OCI-LY7 (cell line): ENCODE measurements at places on chromosomes 6 and 20. TPM values are rescaled to one million over a fixed set of nuclear protein-coding genes. Genes with fewer than 3 reads are reported as not detected.

SCUBE3 gene
- total RNA-seq: not detected in 2 replicates

TREML1 gene
- not detected in 2 replicates for total RNA-seq

SLC25A27 gene
- 157 and 203 TPM in 2 replicates for total RNA-seq

LPIN3 gene
- 1.6 and 2.1 TPM in 2 replicates for total RNA-seq

ULBP1 gene
- total RNA-seq: 1.9 and 2.3 TPM in 2 replicates

ENPP5 gene
- total RNA-seq: 1.6 and 2.4 TPM in 2 replicates

CLVS2 gene
- total RNA-seq: not detected in 2 replicates

LGSN gene
- total RNA-seq: 0.26 and 0.76 TPM in 2 replicates

SNAP25 gene
- not detected in 2 replicates for total RNA-seq

FAM217A gene
- not detected in 2 replicates for total RNA-seq

TRIM26 gene
- 53.3 and 55.5 TPM in 2 replicates for total RNA-seq

AVP gene
- total RNA-seq: not detected in 2 replicates

DPPA5 gene
- total RNA-seq: not detected in 2 replicates

SLC35B3 gene
- 13.9 and 16.1 TPM in 2 replicates for total RNA-seq

DNA sequence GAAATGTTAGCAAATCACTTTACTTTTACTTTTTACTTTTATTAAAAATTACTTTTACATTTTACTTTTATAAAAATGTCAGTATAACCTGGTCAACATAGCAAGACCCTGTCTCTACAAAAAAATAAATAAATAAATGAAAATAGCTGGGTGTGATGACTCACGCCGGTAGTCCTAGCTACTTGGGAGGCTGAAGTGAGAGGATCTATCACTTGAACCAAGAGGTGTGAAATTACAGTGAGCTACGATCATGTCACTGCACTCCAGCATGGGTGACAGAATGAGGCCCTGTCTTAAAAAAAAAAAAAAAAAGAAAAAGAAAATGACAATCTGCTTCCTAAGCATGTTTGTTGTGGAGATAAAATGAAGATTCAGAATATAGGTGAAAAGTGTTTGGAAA lies 31.0 kb upstream of the FBXO30 start:
- no peak for DNase-seq

GRCh38 chr6:88089708-88090107 lies 42.1 kb downstream of the SPACA1 start:
- no peak for DNase-seq

DNA sequence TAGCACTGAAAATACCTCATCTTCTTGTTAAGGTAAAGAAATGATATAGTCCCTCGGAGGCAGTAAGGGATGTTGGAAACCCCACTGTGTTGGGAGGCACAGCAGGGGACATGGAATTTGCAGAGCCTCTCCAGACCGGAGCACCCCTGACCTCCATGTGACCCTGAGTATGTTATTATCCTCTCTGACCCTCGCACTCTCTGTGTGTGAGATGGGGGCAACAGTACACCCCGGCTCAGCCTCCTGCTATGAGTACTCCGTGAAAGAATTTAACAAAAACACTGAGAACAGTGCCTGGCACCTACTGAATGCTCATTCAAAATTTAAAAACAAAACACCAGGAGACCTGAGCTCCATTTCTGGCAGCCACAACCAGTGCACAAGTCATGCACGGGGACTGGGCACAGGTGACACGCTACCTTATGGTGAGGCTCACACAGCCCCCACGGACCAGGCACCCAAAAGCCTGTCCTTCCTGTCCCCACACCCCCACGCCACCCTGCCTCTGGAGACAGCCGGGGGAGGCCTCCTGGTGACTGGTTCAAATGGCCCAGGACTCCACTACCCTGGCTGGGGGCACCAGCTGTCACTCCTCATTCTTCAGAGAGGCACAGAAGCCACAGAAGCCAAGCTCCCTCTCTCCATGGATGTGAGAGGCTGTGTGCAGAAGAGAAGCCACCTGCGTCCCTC lies 6.1 kb downstream of the NINL start:
- no peak for DNase-seq

- DNase-seq: no peak
Observed at GRCh38 chr6:34146021-34146782, at the start of gene GRM4. TSS of gene GRM4 (minus strand) at chr6:34146087. CDS start at chr6:34133496, 12,591 bp downstream.

DNA sequence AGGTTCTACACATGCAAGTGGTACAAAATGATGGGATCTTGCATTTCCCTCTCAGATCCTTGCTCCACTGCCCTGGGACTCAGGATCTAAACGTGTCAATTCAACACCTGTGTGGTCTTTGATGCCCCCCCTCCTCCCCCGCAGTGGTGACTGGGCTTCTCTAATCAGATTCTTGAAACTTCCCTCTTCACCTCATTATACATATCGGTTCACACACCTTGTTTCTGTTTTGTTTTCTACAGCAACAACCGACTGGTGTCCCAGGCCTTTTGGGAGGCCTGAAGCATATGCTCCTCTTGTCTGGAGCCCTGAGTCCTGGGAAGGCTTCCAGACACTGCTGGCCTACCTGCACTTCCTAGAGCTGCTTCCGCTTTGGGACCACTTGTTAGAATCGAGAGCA lies 20.0 kb downstream of the SAMD3 start:
- no peak for DNase-seq

DNA sequence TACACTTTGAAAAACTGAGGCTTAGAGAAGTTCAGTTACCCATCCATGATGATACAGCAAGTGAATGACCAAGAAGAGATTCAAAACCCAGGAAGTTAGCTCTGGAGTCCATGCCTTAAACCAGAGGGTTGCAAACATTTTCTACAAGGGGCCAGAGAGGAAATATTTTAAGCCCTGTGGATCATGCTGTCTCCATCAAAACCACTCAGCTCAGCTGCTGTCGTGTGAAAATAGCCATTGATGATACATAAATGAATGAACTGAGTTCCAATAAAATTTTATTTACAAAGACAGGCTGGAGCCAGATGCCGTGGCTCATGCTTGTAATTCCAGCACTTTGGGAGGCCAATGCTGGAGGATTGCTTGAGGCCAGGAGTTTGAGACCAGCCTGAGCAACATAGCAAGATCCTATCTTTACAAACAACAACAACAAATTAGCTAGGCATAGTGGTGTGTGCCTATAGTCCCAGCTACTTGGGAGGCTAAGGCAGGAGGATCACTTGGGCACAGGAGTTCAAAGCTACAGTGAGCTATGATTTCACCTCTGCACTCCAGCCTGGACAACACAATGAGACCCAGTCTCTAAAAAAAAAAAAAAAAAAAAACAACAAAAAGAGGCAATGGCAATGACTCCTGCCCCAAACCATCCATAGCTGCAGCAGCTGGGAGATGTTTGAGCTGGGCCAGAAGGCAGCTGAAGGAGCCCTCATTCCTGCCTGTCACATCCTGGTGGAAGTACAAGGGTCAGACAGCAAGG lies 44.1 kb upstream of the RIN2 start:
- DNase-seq: no peak

GRCh38 chr20:54223751-54224150 lies 15.9 kb downstream of the PFDN4 start:
- DNase-seq: no peak

GRCh38 chr20:50478162-50478990 lies 31.8 kb upstream of the PTPN1 start:
- DNase-seq: peak; percentile 78

GRCh38 chr6:123518441-123519188 lies 118.1 kb downstream of the TRDN start:
- no peak for DNase-seq

- DNase-seq: peak; percentile 93
Observed at GRCh38 chr20:17856024-17856564, 112.5 kb downstream of the SNX5 start.

DNA sequence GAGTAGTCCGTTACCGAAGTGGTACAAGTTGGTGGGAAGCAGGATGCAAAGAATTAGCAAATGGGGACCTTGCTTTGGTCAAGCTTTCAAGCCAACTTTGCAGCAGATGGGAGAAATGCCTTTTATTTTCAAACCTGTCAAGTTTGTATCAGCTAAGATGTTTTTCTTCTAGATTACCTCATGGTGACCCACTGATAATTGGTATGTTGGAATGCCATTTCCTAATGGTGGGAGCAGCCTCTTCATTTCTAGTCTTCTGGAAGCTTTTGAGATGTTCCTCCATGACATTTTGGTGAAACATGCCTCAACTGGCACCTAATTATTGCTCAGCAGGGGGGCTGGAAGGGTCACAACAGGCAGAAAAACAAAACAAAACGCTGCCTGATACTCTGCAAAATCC lies 43.7 kb downstream of the ADNP start:
- DNase-seq: no peak

DNA sequence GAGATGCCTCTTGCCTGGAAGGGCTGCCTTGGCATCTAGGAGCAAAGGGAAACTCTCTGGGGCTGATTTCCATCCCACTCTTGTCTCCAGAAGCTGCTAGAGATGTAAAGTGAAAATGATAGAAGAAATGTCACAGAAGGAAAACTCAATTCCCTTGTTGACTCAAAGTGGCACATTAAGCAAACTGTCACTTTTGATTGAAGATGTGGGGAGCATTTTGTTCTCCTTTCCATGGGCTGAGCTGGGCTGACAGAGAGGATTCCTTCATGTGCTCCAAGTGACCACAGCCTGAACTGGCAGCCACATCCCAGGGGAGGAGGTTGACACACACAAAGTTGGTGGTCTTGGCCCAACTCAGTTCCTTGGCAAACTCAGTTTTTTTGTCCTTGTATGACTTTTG lies 9.8 kb downstream of the GPR31 start:
- no peak for DNase-seq

GRCh38 chr6:127342296-127342945 lies 988 bp downstream of the ECHDC1 start:
- peak; percentile 9 for DNase-seq

GRCh38 chr6:143675946-143676345 lies 1.8 kb upstream of the PHACTR2 start:
- no peak for DNase-seq

DNA sequence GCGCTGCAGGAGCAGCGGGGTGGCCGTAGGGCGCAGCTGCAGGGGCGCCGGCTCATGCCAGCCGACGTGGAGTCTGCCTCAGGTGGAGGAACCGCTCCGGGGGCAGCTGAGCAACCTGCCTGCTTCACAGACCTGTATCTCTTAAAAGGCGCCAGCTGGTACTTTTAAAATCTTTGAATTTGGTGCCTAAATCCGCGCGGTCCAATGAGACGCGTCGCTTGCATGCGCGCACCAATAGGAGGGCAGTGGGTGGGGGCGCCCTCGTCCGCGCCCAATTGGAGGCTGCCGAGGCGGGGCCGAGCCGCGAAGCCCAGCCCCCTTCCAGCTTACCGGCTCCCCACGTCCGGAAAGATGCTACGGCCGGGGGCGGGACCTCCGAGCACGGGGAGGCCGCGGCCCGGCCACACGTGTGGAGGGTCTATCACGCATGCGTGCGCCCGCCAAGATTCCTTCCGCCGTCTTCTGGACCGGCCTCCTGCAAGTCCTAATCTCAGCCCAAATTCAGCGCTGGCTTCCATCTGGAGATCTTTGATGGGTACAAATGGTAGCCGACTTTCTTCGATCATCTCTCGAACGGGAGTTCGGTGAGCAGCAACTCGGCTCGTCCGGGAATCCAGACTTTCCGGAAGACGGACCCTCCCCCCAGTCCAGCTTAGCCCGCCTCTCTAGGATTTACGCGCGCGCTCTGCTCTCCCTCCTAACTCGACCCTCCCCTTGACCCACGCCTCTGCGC lies at the start of gene FBXO5:
TSS of gene FBXO5 (minus strand) at position 138 of the 733 bp plus-strand sequence. CDS start at position 56, 82 bp downstream.
- peak; percentile 98 for DNase-seq

- DNase-seq: peak; percentile 65
Observed at GRCh38 chr6:28251661-28252008, 434 bp downstream of the ZKSCAN4 start.

DNA sequence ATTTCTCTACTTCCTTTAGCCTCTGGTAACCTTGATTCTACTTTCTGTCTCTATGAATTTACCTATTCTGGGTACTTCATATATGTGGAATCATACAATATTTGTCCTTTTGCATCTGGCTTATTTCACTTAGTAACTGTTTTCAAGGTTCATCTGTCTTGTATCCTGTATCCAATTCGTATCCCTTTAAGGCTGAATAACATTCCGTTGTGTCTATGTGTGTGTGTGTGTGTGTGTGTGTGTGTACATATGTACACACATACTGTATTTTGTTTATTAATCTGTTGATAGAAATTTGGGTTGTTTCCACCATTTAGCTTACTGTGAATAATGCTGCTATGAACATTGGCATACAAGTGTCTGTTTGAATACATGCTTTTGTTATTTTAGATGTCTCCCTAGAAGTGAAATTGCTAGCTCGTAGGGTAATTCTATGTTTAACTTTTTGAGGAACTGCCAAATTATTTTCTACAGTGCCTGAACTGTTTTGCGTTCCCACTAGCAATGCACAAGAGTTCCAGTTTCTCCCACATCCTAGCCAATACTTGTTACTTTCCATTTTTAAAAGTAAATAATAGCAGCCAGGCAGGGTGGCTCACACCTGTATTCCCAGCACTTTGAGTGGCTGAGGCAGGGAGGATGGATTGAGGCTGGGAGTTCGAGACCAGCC lies 17.7 kb downstream of the SENP6 start:
- DNase-seq: no peak

DNA sequence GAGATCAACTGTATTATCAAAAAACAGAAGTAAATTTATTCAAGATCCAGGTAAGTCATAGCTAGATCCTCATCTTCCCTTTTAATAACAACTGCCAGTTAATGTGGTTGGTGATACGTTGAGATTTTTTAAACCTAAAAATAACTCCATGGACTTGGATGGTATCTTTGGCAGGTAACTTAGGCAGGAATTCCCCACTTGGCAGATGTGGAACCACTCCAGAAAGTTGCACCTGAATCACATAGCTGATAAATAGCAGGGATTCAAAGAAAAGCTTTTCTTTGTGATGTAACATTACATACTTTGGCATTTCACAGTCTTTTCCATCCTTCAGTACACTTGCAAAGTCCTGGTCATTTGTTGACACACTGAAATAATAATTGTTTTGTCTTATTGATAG lies 62.6 kb downstream of the PRPH2 start:
- no peak for DNase-seq

DNA sequence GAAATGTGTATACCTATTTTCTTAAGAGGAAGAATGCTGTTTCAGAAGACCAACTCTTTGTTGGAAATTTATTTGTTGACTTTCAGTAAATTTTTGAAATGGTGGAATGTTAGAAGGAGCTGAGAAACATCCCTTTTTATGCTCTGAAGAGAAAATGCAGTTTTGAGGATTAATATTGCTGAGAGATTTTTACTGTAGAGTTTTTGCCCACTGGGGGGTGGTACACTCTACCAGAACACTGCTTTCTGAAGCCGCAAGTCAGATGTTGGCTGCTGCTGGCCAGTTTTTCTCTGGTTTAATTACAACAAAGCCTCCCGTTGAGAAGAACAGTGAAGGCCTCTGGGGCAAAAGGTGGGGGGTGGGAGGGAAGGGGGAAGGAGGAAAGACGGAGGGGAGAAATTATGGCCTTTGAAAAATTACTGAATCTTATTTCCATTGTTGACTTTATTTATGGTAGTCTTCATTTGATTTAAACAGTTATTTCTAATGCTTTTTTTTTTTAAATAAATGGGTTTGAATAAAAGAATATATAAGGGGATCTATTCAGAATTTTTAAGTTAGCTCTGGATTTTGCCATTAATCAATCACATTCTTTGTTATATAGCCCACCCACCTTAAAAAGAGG lies 3.0 kb downstream of the FLRT3 start:
- peak; percentile 1 for DNase-seq

DNA sequence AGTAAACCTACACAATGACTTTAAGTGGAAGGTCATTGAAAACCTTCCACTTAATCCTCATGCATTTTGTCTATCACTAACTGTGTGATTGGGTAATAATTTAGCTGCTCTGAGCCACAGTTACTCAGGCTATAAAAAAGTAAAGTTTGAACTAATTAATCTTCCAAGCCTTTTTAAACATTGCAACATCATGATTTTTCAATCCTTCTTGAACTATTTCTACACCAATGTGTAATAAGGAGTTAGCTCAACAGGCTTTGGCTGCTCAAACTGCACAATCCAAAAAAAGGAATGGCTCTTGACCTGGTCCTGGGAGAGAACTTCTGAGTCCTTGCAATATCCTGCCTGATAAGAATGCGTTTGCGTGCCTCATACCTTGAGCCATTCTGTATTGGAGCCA lies 34.8 kb upstream of the FILIP1 start:
- no peak for DNase-seq
